ENCODE measurements at places on chromosomes 11 and 22.

DNA sequence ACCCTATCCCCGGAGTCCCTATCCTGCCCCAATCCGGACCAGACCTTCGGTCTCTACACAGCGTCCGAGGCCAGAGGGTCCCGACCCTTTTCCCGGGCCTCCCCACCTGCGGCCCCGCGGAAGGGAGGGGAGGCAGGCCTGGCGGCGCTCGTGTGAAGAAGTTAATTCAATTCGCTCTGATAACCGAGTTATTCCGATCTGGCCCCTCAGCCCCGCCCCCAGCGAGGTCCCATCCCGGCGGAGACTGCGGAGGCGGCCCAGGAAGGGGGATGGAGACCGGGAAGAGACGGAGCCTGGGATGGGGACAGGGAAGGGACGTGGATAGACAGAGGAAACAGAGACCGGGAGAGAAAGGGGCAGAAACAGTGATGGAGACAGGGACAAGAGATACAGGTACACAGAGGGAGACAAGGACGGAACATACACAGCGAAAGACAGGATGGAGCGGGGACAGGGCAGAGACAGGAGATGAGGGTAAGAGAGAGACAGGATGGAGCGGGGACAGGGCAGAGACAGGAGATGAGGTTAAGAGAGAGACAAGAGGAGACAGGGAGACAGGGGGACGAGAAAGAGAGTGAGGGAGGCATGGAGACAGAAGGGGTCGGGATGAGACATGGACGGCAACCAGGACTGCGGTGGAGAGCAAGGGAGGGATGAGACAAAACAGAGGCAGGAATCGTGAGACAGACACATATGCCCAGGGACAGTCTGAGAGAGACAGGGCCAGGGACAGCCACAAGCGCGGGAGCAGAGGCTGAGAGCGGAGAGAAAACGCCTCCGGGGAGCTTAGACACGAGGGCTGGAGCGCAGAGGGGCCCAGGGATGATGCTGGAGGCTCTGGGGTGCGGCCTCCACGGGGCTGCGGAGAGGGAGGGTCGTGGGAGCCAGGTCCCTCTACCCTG is 636 bp upstream of the PHOX2A start:
- DNase-seq = no peak

- DNase-seq = no peak
Observed at GRCh38 chr11:77345621-77346020, 44.1 kb upstream of the GDPD4 start.

GRCh38 chr22:30486118-30486517 is 14.3 kb upstream of the SEC14L3 start:
- DNase-seq = no peak

- no peak for DNase-seq
Observed at GRCh38 chr22:19287889-19288288, 3.6 kb downstream of the CLTCL1 start.

DNA sequence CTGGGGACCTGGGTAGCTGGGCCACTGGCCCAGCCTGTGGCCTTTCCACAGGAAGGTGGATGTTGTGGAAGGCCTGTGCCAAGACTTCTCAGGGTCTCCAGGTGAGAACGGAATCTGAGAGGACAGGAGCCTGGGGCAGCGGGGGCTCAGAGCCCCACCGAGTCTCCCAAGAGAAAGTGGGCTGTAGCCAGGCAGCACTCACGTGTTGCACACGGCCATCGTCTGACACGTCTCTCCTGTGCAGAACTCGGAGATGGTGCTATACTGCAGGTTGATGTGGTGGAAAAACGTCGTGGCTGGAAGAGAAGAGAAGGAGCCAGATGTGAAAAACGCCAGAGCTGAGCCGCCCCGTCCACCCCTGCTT is 6.4 kb downstream of the MOB2 start:
- no peak for DNase-seq

GRCh38 chr11:45154276-45154675 is 7.8 kb downstream of the PRDM11 start:
- DNase-seq = no peak

DNA sequence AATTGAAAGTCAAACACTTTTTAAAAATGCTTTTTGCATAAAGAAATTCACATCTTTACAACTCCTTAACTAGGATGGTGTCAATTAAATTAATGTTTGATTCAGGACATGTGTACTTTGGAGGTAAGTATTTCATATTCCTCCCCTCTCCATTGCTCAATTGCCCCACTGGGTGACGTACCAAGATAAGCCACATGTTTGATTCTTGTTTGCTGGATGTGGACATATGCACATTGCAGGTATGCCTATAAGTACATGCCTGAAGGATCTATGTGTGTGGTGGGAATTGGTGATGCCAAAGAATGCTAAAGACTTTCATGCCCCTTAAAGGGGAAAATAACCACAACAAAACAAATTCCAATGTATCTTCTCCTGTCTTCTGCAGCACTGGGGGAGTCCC is 5.8 kb downstream of the CD44 start:
- DNase-seq = no peak

DNA sequence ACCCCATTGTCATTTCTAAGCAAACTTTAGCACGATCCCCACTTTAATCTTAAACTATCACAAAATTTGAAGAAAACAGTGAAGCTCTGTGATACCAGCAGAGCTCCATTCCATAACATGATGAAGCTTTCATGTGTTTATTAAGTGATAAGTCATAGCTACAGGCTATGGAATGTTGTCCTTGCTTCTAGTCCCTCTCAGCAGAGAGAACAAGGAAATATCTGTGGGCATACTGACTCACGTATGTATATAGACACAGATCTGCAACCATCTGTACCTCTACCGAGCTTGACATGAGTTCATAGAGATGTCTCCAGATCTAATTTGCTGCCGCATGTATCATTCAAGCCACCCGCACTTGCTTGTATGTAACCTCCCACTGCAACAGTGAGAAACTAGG is 588.9 kb downstream of the ETS1 start:
- no peak for DNase-seq

- DNase-seq = no peak
Observed at GRCh38 chr11:120649316-120649715, 137.8 kb downstream of the GRIK4 start.

DNA sequence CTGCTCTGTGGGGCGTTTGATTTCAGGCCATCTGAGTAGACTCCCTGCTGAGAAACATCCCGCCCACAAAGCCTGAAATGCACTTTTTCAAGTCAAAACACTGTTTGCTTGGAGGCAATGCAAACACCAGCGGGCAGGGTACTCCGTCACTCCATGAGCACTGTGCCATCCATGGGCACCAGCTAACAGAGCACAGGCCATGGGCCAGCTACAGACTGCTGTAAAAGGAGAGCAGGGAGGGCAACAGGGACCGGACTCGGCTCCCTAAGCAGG is 16.6 kb upstream of the EFCAB6 start:
- no peak for DNase-seq

- DNase-seq = no peak
Observed at GRCh38 chr11:75273411-75274391, 33.1 kb downstream of the TPBGL start.

DNA sequence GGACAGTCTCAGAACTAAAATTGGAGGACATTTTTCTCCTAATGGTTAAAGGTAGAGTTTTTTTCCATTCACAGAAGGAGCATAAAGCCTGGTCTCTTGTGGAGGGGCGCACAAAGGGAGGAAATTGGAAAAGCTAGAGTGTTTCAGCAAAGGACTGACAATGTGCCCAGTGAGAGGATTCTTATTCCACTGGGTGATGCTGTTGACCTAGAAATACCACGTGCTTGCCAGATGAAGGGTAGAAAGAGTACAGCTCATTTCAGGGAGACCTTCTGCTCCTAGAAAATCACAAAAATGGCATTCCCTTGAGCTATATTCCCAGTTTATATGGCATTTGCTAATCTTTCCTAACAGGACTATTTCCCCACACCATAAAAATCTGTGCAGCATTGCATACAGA is 21.1 kb downstream of the MS4A6E start:
- no peak for DNase-seq

DNA sequence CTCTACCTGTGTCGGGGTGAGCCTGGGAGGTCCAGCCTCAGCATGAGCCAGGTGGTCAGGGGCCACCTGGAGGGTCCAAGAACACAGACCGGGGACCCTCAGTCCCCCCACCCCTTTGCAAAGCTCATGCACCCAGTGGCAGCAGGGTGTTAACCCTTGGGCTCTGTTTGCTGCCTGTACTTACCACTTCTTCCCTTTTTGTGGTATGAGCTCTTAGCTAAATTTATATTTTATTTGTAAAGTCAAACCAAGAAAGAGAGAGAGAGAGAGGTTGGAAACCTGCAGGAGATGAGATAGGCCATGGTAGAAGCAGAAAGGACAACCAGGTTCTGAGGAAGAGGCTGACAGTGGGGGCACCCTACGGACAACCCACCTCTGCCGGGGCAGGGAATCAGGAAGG is 29.9 kb downstream of the IL10RA start:
- no peak for DNase-seq

- no peak for DNase-seq
Observed at GRCh38 chr11:93694557-93694956, 33.1 kb downstream of the CEP295 start.

DNA sequence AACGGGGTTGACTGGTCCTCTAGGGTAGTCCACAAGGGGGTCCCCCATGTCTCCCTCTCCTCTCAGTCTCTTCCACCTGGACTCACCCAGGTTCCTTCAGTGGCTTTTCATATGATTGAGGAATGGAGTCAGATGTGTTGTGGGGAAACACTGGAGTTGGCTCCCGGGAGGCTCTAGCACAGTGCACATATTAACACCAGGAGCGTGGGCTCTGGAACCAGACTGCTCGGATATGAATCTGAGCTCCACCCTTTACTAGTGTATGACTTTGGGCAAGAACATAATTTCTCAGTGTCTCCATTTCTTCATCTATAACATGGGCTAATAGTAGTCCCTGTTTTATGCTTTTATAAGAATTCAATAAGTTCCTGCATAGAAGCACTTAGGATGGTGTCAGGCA is 157.0 kb downstream of the GRIK4 start:
- no peak for DNase-seq

GRCh38 chr11:30917859-30918478 is 331.8 kb upstream of the MPPED2 start:
- no peak for DNase-seq

DNA sequence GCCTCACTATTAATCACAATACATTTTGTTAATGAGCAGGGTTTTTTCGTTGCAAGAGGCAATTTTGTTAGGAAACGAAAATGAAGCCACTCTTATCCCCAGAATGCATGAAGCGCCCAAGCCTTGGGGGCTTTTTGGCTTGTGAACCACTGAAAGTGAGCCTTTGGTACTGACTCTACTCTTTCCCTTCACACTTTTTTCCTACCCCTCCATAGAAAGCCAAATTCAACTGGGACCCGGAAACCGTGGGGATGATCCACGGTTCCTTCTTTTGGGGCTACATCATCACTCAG is 4.8 kb downstream of the SLC17A6 start:
- no peak for DNase-seq

DNA sequence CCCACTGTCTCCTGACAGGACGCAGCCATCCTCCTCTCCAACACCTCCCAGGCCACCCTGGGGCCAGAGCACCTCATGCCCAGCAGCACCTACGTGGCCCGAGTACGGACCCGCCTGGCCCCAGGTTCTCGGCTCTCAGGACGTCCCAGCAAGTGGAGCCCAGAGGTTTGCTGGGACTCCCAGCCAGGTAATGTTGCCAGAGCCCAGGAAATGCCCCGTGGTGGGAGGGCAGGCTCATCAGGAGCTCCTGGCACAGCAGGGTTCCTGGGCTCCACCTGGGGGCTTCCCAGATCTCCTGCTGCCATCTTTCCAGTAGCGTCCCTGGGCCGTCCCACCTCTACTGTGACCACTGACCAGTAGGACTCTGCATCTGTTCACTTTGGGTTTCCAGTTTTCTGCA is 16.2 kb downstream of the CSF2RB start:
- DNase-seq = no peak

GRCh38 chr11:91373497-91373896 is 851.1 kb upstream of the FAT3 start:
- no peak for DNase-seq

DNA sequence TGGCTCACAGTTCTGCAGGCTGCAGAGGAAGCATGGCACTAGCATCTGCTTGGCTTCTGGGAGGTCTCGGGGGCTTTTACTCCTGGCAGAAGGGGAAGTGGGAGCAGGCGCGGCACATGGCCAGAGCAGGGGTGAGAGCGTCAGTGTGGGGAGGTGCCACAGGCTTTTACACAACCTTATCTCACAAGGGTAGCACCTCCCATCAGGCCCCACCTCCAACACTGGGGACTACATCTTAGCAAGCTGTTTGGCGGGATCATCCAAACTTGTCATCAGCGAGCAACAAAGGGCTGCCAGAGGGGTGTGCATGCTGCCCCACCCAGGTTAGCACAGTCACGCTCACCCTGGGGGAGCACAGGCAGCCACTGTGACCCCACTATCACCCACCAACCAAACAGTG is 18.9 kb upstream of the YPEL1 start:
- no peak for DNase-seq

Measured in NCI-H1436 treated with DMSO at 0.1 percent for 48 hours (cell line).